ENCODE measurements at places on chromosomes 12 and 14.

- DNase-seq, result no peak
Observed at GRCh38 chr12:104742551-104743201, 215.4 kb downstream of the SLC41A2 start.

- DNase-seq, result peak; percentile 43
Observed at GRCh38 chr12:12788675-12789368, 3.4 kb downstream of the APOLD1 start.

DNA sequence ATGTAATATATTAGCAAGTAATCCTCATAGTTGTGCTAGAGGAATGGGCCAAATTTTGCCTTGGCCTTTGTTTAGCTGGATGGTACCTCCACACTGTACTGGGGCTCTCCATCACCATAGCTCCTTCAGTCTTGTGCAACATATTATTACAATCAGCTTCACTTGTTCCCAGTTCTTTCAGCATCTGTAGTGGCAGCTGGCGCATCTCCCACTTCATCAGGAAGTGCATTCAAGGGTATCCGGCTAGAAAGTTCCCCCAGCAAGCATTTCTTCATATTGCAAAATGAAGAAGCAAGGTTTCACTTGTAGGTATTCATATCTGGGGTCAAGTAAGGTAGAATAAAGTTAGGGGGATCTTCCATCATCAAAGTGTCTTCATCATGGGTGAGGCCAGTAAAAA lies 123.7 kb downstream of the IGF1 start:
- no peak for DNase-seq

GRCh38 chr12:130936561-130936960 lies 17.1 kb upstream of the ADGRD1 start:
- no peak for DNase-seq

- DNase-seq, result no peak
Observed at GRCh38 chr12:6840330-6840729, 395 bp upstream of the GNB3 start.

- DNase-seq, result no peak
Observed at GRCh38 chr12:1428671-1429070, 165.7 kb downstream of the FBXL14 start.

GRCh38 chr14:20809917-20810316 lies 7.3 kb upstream of the RNASE1 start:
- no peak for DNase-seq

DNA sequence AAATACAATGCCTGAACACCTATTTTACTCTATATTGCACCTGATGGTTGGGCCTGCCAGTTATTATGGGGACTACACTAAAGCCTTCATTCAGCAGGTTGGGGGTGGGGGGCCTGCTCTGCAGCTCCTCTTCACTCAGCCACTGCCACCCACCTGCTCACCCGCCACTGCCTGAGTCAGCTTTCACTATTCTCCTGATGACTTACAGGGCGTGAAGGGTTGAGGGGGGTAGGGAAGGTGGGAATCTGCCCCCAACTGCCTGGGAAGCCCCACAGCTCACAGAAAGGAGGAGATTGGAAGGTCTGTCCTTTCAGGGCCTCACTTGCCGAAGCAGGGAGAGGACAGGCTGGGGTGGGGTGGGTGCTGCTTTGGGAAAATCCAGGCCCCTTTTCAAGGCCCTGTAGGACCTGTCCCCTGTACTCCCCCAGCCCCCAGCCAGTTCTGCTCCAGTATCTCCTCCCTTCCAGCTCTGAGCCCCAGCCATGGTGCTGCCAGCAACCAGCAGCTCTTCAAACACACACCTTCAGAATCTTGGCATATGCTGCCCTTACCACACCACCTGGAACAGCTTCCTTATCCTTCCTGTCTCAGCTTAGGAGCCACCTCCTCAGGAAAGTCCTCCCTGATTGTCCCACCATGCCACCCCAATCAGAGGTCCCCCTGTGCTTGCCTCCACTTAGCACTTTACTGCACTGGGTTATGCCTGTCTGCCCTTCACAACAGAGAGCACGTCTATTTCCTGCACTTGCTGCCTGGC lies 33.1 kb downstream of the IRF2BPL start:
- DNase-seq, result no peak

DNA sequence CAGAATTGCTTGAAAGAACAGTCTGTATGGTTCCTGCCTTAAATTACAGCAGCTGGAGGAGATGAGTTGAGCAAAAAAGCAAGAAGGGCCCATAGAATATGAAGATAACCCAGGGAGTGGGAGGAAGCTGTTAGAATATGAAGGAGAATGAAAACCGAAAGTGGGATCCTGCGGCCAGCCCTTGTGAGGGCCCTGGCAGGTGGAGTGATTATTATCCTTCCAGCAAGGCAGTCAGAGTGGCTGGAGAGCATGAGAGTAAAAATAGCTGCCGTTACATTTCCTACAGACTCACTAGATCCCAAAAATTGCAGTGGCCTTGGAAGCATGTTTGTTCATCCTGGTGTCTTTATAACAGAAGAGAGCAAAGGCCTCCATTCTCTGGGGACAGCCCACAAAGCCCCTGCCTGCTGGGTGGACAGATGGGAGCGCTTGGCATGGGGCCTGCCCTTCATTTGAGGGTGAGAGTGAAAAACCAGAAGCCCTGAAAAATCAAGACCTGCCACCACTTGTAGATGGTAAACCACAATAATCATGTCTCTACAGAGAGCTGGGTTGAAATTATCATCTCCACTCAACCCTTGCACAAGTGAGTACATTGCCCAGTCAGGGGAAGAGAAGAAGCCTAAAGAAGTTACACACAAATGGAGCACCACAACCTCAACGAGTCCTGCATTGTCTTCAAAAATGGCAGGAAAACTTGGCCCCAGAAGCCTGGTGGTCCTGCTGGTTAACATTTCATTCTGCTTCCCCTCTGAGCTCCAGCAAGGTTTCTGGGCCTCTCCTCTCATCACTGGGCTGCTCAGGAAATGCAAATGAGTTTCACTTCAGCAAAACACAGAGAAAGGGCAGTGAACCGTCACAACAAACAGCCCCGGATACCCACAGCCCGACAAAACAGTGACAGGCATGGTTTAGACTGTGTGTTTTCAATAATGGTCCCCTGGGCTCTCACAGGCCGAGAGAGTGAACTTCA lies 20.5 kb downstream of the ZDHHC22 start:
- DNase-seq, result peak; percentile 33

- peak; percentile 13 for DNase-seq
Observed at GRCh38 chr14:50531595-50532501, 521 bp downstream of the MAP4K5 start.

GRCh38 chr14:72513965-72514659 lies 379.8 kb downstream of the DPF3 start:
- no peak for DNase-seq

- no peak for DNase-seq
Observed at GRCh38 chr14:100803676-100804075, 22.2 kb upstream of the MEG3 start.

GRCh38 chr14:71410578-71411284 lies 503.5 kb downstream of the PCNX1 start:
- no peak for DNase-seq

DNA sequence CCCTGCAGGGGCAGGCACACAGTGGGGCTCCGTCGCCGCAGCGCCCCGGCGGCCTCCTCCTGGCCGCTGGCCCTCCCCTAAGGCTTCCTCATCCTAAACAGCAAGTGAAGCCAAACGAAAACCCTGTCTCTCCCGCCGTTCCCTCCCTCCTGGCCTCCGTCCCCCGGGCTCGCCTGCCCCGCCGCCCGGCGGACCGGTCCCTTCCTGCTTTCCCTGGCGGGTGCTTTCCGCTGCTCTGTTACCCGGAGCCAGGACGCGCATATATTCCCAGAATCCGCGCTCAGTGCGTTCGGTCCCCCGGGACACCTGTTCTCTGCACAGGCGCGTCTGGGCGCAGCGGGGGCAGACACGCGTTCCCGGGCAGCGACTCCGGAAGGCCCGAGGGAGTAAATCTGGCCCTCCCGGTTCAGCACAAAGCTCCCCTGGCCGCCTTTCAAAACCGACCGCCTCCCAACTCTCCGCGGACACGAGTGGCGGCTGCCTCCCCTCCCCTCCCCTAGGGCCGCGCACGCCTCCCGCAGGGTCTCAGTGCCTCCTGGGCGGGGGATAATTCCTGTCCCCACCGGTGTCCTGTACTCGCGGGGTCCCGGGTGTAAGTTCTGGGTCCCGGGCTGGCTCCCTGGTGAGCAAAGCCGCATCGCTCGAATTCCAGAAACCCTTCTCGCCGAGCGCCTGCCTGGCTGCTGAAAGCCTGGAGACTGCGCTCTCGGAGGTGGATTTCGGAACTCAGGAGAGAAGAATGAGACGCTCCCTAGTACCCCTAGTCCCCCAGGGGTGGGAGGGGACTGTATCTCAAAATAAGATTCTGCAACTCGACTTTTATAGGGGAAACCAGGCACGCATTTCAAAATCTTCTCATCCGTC lies 21.4 kb upstream of the CEP170B start:
- no peak for DNase-seq

DNA sequence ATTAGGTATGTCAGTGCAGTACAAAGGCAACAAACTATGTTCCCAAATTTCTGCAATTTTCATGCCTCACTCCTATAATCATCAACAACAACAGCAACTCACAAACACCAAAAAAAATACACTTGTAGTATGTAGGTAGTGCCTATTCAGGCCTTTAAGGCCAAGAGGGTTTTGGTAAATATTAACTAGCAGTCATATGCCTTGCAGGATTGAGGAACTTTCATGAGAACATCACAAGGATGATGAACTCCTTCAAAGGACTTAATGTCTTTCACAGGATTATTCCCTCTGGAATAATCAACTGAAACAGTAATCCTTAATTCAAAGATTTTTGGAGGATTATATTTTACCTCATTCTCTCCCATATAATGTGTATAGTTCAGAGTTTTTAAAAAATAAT lies 293.8 kb downstream of the NOVA1 start:
- no peak for DNase-seq

DNA sequence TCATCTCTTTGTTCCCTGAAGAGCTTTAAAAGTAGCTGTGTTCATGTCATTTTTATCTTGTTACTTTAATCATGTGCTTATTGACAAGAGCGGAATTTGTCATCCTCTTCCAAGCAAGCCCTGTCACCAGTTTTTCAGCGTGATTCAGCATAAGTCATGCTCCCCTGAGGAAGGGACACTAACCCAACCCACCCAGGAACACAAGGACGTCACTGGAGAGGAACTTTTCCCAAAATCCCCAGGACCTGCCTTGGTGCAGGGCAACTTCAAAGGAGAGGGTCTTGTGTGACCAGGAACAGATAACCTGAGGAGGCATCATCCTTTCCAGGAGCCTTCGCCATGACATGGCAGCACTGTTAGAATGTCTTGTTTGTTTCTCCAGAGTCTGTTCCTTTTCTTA lies 107.1 kb upstream of the DIO3 start:
- no peak for DNase-seq

DNA sequence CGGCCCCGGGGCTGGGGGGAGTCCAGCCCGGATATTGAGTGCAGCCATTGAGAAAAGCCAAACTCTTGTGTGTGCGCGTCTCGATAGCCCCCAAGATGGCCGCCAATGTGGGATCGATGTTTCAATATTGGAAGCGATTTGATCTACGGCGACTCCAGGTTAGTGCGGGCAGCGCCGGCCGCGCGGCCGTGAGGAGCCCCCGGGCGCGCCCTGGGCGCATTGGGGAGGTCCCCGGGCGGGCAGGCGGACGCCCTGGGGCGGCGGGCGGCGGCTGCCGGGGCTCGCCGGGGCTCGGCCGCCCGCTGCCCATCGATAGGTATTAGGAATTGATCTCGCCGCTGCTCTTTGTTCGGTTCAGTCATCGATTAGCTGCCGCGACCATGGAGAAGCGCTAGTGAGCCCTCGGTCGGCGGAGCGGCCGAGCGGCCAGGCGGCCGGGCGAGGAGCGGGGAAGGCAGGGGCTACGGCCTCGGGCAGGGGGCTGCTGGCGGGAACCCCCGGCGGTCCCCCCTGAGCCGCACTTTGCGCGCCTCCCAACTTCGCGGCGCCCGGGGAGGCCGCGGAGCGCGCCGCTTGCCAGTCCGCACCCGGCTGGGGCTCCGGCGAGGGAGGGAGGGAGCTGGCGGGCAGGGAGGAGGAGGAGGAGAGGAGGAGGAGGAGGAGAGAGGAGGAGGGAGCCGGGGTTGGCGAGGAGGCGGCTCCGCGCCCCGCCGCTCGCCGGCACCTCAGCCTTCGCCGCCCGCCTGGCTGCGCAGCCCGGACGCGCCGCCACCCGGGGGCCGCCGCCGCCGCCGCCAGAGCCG lies 113.9 kb upstream of the MYL2 start:
- no peak for DNase-seq

DNA sequence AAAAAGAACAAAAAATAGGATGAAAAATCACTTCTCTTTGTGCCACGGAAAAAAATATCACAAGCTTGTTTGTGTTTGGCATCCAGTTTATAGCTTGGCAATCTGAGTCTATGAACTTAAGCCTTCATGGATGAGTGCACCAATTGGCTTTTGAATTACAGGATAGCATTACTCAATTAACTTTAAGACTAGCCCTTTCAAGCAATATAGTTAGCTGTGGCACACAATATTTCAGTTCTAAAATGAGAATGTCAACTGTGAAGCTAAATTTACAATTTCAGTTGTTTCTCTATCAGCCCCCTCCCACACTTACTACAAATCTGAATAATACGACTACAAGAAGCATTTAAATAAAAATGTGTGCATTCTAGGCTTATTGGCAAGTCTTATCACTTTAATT lies 8.3 kb downstream of the RERG start:
- DNase-seq, result no peak

DNA sequence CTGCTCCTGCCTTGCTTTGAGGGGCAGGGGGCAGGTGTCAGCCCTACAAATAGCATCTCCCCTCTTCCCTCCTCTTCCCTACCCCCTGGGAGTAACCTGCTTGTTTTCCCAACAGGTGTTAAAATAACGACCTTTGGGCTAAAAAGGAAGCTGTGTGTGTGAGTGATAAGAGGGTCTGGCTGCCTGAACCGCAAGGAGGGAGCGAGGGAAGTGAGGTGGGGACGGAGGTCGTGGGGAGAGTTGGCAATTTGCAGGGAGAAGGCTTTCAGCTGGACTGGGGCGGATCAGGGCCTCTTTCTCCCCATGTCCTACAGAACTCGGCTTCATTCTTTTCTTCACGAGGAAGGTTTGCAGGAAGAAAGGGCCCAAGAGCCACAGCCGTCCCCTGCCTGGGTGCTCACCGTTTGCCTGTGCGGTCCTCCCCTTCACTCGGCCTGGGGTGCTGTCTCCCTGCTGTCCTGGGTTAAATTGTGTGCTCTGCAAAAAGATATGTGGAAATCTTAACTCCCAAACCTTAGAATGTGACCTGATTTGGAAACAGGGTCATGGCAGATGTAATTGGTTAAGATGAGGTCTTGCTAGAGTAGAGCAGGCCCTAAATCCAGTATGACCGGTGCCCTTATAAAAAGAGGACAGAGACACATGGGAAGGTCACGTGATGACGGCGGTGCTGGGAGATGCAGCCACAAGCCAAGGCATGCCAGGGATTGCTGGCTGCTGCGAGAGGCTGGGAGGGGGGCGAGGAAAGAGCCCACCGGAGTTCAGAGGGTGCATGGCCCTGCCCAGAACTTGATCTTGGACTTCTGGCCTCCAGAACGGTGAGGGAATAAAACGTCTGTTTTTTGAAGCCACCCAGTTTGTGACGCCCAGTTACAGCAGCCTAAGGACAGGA lies 38.7 kb upstream of the NCOR2 start:
- no peak for DNase-seq
